GM13977 (cell line): ENCODE measurements at places on chromosomes 16 and 17.

DNA sequence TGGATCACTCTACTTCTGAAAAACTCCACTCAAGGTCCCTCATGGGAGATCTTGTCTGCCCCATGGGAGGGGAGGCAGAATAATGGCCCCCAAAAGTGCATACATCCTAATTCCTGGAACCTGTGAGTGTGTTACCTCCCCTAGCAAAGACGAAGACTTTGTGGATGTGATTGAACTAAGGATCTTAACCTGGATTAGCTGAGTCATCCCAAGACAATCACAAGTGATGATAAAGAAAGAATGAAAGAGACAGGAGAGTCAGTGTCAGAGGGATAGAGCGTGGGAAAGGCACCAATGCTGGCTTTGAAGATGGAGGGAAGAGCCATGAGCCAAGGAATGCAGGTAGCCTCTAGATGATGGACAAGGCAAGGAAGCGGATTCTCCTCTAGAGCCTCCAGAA lies 374.7 kb upstream of the DYNLRB2 start:
- DNase-seq: no peak

DNA sequence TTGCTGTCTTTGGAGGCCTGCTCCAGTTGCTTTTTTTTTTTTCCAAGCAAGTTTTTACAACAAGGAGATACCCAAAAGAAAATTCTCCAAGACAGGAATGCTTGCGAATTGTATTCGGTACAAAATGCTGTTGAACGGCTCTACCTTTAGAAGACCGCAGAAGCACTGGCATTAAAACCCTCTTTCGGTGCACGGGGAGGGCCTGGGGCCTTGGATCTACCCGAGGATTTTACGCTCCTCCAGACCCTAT lies 1.3 kb upstream of the HELZ start:
- DNase-seq: no peak

DNA sequence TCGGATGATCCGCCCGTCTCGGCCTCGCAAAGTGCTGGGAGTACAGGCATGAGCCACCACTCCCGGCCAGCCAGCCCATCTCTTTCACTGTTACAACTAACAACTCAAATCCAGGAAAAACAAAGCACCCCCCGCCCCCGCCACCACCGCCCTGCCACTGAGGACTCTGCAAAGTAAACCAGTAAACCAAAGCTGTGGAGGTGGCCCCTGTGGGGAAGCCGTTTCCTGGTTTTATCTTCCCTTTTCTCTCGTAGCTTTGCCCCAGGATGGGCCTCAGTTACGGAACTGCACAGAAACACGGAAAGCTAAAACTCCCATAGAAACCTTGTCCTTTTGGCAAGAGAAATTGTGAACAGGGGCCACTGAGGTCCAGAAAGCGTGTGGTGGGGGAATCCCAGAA lies 17.5 kb downstream of the CHMP6 start:
- no peak for DNase-seq

GRCh38 chr16:30493941-30494488 lies 21.5 kb downstream of the ITGAL start:
- DNase-seq: no peak

DNA sequence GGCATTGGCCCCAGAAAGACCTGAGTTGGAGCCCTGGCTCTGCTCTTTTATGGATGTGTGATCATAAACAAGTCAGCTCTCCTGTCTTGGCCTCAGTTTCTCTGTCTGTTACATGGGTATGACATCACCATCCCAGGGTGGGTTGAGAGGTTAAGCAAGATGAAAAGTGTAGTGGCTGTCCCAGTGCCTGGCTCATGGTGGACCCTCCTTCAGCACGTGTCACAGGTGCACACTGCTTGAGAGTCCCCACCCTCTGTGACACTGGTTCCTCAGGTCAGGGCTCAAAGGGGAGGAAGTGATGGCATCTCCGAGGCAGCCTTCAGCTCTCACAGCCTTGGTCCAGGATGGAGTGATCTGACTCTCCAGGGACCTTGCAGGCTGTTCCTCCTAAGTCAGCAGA lies 218.4 kb downstream of the HAPSTR1 start:
- DNase-seq: no peak

DNA sequence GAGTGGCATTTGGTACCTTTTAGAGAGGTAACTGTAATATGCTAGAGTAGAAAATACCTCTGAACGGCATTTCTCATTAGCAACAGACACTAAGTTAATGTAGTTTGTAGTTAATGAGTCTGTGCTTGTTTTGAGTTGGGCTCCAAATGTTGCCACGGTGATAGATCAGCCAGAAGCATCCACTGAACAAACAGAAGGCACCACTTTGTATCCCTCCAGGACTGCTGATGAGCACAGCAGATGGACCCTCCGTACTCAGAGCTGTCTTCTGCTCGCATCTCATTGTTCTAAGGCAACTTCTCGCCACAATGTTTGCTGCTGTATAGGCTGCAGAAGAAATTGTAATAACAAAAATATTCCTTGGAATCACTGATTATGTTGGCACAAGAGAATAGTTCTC lies 56.1 kb downstream of the TNRC6C start:
- no peak for DNase-seq

DNA sequence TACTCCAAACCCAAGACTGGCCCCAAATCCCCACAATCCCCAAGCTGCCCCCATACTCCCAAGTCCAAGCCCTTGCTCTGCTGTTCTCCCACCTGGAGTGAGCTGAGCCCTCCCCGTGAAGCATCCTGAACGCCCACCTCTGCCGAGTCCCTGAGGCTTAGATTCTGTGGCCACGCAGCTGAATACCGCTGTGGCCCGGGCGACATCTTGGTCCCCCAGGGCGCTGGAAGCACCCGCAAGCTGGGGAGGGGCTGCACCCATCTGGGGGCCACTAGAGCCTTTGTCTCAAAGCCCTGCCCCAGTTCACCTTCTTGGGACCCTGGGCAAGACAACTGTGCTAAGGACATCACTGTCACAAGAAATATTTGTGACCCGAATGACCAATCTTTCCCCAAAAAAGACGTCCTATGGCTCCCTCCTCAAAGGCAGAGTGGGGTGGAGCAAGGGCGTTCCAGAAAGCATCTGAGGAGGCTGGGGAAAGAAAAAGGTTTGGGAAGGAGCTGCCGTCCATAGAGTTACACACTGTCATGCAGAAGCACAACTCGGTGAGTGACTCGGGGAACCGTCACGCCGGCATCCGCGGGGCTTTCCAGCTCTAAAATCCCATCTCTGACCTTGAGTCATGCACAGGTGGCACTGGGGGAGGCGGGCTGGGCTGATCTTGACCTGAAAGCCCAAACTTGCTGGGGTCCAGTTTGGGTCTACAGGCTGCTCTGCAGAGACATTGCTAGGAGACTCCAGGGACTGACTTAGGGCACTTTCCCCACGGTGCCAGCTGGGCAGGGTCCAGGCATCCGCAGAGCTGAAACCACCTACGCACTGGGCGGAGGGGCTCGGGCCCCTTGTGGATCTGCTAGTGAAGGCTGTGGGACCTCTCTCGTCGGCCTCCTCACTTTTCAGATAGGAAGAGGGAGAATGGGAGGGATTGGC lies 6.6 kb downstream of the PTX4 start:
- no peak for DNase-seq

DNA sequence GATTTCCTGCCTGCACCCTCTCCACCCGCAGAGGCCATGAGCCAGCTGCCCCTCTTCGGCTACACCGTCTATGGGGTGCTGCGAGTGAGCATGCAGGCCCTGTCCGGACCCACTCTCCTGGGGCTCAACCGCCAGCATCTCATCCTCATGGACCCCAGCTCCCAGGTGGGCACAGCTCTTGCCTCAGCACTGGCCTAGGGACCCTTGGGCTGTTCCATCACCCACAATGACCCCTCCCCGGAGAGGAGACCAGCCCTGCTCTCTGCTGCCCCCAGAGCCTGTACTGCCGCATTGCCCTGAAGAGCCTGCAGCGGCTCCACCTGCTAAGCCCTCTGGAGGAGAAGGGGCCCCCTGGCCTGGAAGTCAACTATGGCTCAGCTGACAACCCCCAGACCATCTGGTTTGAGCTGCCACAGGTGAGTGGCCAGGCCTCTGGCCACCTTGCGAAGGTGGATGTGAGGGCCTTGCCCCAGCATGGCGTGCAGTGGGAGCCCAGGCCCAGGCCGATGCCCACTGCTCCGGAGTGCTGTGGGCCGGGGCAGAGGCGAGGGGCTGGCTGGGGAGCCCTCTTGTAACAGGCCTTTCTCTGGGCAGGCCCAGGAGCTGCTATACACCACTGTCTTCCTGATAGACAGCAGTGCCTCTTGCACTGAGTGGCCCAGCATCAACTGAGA lies 7.3 kb upstream of the SMIM5 start:
- peak; percentile 78 for DNase-seq

DNA sequence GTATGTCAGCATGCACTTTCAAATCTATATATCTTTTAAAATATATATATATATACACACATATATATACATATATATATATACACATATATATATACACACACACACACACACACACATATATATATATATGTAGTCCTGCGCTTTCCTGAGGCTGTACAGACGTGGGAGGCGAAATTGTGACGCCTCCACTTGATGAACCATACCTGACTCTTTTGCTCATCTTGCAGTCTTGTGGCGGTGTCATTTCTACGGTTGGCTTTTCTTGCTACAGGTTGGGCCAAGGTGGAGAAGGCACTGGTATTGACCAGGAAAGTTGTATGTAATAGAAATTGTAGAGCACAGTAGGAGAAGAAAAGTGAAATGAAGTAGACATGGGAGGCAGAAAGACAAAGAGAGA lies 88.2 kb downstream of the RBFOX1 start:
- DNase-seq: no peak

- DNase-seq: no peak
Measured at GRCh38 chr16:11133344-11133943, 122.6 kb downstream of the SOCS1 start.

DNA sequence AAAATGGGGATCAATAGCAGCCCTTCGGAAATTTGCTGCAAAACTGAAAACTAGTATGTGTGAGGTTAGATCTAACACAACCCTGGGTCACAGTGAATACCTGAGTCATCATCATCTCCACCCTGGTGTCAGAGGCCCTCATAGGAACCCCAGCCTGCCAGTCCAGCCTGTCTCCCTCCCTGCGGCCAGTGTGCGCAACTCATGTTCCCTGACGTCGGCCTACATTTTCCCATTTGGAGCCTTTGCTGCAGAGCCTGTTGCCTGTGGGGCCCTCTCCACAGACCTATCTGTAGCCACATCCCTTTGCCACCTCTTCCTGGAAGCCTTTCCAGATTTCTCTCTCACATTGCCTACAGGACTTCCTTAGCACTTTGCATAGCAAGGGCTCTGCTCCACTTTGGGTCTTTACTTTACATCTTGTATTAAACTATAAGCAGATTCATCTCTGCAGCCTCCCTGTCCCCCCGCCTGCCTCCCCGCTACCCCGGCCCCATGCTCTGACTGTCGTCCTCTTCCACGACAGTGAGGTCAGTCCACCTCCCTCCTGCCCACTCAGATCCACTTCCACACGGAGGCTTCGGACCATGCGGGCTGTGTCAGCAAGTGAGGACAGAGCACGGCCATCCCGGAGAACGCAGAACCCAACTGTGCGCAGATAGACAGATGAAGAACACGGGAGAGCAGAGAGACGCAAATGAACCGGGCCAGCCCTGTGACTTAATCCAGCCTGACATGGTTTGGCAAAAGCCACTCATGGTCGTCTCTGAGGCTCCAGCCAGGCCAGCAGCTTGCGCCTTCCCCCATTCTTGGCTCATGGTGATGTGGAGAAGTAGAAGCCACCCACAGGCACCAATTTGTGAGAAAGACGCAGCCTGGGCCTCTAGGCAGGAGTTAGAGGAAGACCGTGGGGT lies 31.0 kb downstream of the NGFR start:
- no peak for DNase-seq

DNA sequence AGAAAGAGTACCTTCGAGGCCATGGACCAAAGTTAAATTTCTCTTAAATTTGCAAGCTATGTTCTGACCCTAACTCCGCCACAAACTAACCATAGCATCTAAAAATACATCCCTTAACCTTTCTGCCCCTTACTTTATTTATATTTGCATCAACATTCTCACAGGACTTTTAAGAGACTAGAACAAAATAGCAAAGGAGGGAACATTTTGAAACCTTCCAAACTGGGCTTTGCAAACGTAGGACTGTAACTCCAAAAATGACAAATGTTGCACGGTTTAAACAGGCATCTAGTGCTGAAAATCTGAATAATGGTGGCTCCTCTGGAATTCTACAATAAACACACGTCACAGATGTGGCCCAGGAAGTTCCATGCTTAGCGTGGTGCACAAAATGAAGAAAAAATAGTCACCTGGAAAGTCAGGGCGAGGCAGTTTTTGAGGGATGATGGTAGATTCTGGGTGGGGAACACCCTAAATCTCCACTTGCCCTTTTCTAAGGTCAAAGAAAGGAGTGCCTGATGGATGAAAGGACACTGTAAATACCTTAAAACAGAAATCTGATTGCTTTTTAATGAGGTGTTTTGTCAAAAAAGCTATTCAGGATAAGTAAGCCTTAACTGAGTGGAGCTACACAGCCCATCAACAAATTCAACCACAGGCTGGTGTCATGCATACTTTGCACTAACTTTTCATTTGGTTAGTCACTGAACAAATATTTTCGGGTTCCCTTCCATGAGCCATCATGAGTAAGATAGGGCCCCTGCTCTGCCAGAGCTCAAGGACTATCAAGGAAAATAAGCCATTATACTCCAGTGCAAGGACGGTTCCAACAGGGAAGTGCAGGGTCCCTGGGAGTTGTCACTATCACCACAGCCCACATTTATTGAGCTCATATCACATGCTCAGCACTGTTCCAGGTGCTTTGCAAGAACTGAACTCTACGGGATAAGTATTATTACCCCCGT lies 21.2 kb downstream of the ARHGAP17 start:
- DNase-seq: no peak

- no peak for DNase-seq
Measured at GRCh38 chr17:48907713-48908046, 527 bp upstream of the UBE2Z start.

- no peak for DNase-seq
Measured at GRCh38 chr17:3546521-3546920, 11.1 kb downstream of the TRPV3 start.

GRCh38 chr17:78368348-78368747 lies 8.5 kb upstream of the SOCS3 start:
- DNase-seq: no peak

GRCh38 chr16:30003670-30004423 lies 7.0 kb downstream of the DOC2A start:
- no peak for DNase-seq

GRCh38 chr16:56779906-56780305 lies 50.0 kb downstream of the NUP93 start:
- no peak for DNase-seq

DNA sequence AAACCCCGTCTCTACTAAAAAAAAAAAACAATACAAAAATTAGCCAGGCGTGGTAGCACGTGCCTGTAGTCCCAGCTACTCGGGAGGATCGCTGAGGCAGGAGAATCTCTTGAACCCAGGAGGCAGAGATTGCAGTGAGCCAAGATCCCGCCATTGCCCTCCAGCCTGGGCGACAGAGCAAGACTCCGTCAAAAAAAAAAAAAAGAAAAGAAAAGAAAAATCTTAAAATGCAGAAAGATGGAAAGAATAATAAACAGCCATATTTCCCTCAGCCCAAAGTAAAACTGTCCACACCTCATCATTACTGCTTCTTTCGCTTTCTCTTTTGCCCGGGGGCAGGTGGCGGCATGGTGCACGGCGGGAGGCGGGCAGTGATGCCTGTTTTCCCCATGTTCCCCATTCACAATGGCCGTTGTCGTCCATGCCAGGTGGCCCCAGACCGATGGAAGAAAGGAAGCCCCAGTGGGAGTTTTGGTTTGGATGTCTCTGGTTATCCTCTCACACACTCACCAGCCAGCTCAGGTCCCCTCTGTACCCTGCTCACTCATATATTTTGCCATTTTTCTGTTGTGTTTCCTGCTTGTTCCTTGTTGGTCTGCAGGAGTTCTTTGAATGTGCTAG lies 37.0 kb upstream of the PEMT start:
- peak; percentile 71 for DNase-seq
